ENCODE measurements at places on chromosomes 13 and 19.

GRCh38 chr19:54390942-54391577, 24.2 kb upstream of the TTYH1 start:
- DNase-seq: no peak

DNA sequence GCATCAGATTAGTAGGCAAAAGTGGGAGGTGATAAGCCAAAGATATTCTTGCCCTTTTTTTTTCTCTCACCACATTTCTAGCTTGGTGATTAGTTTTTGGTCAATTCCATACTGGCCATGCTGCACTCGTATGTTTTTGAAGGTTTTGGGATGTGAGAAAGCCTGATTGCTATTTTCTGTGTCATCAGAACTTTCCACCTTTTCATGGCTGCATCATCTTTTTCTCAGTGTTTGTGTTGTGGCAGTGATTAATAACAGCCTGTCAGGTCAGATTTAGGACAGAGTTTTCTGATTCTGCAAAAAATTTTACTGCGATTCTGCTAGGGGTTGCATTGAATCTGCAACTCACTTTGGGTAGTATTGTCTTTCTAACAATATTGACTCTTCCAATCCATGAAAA, 32.9 kb downstream of the PSG1 start:
- no peak for DNase-seq

DNA sequence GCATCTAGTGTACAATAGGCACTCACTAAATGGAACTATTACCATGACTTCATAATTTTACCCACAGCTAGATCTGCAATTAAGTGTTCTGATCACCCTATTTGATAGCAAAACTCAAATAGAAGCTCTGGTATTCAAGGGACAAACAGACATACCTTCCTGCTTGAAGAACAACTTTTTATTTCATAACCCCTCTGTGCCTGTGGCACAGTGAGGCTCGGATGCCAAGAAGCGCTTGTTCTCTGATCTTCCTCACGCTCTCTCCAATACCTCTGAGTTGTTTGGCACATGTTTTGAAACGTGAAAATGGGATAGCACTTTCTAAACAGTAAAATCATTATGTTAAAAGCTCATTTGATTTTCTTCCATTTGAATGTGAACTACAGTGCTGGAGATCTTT, 232.0 kb downstream of the KLF5 start:
- no peak for DNase-seq

DNA sequence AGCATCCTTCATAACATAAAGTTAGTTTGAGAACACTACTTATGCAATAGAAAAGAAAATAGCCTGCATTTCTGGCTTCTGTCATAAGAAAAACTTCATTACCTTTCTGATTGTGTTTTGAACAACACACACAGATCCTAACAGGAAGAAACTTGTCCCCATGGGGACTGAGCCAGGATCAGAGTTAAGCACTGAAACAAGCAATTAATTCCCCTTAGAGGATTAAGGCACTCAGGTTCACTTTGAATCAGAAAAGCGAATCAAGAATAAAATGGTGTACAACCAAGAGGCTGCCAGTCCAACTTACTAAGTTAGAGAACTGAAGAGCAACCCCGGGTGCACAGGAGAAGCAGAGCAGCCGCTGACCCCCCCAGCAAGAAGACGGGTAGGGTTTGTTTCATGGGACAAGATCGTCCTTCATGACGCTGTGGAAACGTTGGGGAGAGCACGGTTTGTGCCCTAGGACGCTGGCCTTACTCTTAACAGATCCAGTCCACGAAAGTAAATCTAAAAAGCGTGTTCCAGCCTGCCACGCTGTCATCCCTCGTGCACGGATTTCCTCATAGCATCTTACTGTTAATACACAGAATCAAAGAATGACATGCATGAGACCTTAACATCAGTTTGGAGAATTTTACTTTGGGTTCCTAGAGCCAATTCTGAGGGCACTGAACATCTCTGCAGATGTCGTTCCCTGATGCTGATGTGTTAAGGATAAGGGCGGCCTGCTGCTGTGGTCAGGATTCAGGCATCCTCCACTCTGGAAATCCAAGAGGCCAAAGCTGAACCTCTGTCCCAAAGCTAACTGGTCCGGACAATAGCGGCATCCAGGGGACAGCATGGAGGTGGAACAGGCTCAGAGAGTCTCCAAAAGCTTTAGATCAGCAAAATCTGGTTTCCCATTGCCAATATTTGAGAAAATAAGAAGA, 46.4 kb downstream of the GGACT start:
- no peak for DNase-seq

DNA sequence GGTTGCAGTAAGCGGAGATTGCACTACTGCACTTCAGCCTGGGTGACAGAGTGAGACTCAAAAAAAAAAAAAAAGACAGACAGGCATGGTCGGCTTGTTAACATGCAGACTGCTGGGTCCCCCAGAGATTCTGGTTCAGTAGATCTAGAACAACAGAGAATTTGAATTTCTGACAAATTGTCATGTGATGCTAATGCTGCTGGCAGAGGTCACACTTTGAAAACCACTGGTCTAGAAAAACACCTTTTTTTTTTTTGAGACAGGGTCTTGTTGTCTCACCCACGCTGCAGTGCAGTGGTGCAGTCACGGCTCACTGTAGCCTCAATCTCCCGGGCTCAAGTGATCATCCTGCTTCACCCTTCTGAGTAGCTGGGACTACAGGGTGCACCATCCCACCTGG, 7.7 kb upstream of the LRFN3 start:
- DNase-seq: no peak

DNA sequence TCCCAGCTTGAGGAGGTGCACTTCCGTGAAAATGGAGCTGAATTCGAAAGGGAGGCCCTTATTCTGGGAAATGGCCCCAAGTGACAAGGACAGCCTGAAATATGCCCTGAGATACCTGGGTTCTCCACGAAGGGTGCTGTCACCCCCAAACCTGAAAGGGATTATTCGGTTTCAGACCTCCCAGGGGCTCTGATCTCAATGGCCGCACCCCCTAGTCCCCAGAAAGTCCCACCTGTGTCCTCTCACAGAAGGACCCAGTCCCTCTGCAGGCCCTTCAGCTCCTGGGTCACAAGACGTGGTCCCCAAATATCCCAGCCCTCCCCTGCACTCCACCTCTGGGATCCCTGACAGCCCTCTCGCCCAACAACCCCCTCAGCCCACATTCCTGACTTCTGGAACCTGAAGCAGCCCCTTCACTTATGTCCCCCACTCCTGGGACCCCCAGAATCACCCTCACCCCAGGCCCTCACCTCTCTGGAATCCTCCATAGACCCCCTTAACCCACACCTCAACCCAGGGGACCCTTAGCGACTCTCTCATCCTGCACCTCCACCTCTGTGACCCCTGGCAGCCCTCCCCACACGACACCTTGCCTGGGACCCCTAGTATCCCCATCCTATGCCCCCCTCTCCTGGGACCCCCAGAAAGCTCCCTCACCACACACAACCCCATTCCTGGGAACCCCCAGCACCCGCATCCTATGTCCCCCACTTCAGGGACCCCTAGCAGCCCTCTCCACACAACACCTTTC, 606 bp downstream of the SYNGR4 start:
- DNase-seq: no peak

DNA sequence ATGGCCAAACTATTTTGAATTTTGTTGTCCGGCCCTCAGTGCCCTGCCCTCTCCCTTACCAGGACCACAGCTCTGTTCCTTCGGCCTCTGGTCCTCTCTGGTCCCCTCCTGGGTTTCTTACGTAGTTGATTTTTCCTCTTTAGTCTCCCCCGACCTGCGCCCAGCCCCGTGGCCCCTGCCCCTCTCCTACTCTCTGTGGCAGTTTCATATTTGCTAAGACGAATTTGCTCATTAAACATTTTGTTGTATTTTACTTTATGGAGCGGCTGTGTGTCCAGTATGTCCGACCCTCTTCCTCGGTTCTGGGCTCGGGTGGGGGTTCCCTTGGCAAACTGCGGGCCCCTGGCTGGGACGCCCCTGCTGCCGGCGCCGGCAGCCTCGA, 576 bp upstream of the EPN1 start:
- DNase-seq: no peak

DNA sequence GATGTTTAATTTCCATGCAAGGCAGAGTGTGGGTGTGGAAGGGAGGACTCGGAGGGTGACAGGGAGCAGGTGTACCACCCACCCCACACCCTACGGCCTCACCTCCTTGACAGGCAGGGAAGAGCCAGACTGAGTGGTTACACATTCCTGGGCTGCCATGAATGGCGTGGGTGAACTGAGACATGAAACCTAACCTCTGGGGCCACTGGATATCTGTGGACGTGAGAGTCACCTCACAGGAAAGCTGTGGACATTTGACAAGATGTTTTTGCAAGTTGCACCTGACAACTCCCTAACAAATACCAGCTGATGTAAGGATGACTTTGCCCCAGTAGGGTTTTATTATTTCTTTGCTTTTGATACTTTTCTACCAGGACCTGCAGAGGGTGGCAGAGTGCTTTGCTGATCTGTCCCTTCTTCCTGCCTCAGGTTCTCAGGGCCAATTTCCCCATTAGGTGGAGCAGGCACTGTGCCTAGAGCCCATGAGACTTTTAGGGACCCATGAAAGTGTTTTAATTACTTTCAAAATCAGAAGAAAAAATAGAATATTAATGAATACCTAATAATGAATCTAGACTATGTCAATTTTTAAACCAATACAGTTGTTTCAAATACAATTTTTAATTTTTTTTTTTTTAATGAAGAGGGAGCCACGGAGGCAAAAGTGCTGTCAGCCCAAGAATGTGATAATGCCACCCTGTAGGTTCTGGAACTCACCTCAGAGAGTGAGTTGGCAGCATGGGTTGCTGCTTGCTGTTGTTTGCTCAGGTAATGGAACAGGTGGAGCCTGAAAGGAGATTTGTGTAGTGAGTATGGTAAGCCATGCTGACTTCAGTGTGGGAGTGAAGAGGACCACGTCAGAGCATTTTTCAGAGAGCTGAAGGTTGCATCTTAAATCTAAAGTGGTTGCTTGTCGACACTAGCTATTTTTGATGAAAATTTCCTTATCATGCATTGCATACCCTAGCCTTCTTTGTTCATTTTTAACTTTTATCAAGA, 58.0 kb upstream of the CYSLTR2 start:
- no peak for DNase-seq

DNA sequence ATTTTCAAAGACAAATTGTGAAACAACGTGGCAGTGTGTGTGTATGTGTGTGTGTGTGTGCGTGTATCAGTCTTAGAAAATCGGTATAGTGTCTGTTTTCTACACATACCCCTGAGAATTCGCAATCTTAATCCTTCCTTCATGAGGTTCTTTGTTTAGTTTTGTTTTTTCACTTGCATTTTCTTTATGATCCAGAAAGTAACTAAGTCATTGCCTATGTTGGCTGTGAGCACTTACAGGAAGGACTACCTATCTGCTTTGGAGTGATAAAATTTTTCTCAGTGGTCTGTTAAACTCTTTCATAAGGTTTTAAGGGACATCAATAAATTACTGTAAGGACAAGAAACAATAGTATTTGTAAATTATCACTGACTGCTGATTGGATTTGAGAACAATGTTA, 1587.1 kb downstream of the PCDH9 start:
- no peak for DNase-seq

DNA sequence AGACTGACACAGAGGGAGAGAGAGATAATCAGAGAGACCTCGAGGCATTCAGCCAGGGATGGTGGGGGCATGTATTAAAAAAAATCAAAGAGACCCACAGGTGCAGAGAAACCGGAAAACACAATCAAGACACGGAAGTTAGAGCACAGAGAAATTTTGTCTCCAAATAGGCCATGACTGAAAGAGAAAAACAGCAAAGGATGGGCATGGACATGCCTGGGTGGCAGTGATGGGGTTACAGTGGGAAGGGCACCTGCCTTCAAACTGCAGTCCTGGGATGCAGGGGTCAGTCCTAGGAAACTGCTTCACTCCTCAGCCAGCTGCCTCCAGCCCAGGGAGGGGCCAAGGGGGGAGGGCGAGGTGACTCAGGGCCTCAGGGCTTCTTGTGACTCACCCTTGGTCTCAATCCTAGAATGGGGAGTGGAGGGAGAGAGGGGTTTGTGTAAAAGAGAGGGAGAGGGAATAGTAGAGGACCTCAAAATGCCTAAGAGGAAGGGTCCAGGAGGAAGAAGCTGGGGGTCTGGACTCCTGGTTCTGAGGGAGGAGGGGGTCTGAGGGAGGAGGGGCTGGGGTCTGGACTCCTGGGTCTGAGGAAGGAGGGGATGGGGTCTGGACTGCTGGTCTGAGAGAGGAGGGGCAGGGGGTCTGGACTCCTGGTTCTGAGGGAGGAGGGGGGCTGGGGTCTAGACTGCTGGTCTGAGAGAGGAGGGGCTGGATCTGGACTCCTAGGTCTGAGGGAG, 3.6 kb upstream of the KCNN4 start:
- DNase-seq: peak; percentile 79

- DNase-seq: no peak
Measured at GRCh38 chr13:36344886-36345437, 1.2 kb downstream of the SPART start.

DNA sequence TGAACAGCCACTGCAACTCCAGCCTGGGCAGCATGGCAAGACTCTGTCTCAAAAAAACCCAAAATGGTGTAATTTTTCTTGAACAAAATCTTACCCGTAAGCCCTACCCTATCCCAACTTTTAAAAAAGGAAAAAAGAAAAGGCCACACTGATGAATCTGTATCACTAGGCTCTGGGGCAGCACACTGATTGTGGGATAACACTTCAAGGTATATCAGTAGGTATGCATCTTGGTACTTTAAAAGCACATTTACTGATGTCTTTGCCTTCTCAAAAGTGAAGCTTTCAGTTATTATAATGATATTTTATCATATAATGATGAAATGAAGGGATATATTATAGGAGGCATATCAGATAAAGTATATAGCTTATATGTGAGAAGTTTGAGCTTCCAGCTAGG, 24.3 kb downstream of the ZNF112 start:
- no peak for DNase-seq

DNA sequence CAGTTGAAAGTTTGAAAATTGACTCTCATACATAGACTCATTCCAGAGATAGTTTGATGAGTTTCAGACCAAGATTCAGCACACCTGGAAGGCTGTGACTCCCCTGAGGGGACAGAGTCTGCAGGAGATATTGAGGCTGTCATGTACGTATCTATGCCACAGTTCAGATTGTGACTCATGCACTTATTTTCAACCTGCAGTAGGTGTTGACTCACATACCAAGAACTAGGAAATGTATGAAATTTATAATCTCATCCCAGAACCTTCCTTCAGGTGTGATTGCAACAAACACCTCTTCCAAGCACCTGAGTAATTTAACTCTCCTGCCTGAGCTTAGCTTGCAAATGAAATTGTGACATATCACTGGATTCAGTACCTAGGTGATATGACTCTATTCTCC, 64.4 kb upstream of the ZNF43 start:
- no peak for DNase-seq

DNA sequence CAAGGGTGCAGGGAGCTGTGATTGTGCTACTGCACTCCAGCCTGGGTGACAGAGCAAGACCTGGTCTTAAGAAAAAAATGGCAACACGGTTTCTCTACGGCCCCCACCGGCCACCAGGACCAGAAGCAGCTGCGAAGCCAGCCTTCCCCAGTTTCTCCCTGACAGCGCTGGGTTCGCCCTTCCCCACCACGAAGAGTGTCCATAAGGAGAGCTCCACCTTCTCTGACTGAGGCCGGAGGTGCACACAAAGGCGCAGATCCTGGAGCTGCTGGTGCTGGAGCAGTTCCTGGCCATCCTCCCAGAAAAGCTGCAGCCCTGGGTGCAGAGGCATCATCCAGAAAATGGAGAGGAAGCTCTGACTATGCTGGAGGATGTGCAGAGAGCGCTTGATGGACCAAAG, 52.2 kb upstream of the ZNF599 start:
- no peak for DNase-seq
